ENCODE measurements at places on chromosomes 2 and 18.

DNA sequence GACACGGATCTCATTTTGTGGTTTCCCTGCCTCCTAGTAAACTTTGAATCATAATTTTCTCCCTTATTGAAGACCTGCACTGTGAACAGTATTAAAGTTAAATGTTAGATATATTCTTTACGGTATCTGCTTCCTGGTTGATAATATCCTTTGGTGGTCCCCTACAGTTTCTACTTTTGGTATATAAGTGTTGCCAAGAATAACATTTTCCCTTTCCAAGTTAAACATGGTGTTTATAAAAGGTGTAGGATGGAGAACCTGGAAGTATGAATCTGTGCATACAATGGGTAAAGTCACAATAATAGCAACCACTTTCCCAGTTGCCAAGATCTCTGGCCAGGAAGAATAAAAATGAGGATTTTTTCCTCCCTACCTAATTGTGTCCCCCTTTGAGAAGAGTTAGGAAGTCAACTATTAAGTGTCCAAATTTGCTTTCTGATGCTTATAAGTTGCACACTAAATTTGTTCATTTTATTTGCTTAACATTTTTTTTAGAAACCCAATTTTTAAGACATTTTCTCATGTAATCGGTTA, 201.0 kb upstream of the STK17B start:
- DNase-seq, result no peak

GRCh38 chr18:48134609-48135008, 204.2 kb upstream of the SMAD2 start:
- no peak for DNase-seq

- no peak for DNase-seq
Measured at GRCh38 chr18:59932401-59932800, 32.6 kb downstream of the PMAIP1 start.

- DNase-seq, result no peak
Measured at GRCh38 chr18:33830213-33830612, 252.2 kb downstream of the ASXL3 start.

DNA sequence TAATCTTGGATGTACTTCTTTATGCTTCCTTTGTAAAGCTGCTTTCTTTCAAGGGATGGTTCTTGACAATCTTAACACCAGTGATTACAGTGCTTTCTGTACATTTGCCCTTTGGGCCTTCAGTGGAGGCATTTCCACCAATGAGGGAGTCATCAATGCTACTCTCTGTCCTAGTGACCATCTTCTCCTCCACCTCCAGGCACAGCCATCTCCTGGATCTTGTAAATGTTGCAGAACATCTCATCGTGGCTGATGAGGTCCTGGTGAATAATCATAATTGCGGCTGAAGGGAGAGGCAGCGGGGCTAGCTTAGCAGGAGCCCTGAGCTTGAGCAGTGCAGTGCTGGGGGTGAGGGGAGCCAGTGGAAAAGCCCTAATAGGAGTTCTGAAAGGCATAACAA, 32.5 kb downstream of the IDH1 start:
- DNase-seq, result peak; percentile 55

GRCh38 chr2:9565436-9566153, 10.0 kb upstream of the ADAM17 start:
- peak; percentile 90 for DNase-seq

DNA sequence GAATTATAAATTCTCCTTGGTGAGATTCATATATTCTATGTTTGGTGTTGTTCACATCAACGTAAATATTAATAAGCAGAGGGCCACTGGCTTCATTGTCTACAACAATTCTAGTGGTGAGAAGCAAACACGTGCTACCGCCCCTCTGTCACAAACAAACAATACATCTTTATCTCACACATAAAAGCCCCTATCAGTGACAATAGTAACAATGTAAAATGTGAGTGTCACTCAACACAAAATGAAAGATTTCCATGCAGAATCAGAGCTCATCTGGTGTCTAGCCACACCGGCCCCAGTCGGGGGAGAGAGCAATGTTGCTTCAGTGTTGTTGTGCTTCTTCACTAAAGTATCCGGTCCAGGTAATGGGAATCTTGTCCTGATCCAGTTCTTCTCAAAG, 932.6 kb downstream of the SOCS6 start:
- no peak for DNase-seq

DNA sequence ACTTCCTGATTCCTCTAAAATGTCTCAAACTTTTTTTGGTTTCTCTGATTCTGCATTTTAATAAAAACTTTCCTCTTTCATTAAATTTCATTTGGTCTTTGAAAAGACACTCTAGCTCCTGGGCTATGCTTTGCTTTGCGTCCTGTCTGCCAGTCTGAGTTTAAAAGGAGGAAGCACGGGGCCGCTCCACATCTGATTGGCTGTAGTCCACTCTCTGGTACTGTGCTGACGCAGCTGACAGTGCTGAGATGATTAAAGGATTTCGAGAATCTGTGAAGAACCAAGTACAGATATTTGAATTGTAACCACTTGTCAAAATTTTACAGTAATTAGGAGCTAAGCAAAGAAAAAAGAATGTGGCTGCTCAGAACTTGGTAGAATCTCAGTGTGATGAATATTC, 199.6 kb upstream of the HNMT start:
- DNase-seq, result no peak

DNA sequence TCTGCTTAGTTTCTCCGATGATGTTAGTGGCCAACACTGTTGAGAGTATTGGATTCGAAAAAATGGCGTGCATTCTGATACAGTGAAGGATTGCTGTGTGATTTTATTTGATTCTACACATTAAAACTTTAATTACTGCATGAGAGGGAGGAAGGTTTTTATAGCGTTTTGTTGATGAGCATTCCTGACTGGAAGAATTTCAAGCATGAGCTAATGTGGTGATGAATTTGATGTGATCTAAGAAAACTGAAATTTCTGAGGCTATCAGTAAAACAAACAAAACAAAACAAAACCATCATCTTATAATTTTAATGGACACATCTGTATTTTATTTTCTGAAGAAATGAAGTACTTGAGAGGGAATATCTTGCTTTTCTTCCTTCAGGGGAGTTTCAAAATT, 59.6 kb downstream of the ITGB6 start:
- DNase-seq, result no peak

- no peak for DNase-seq
Measured at GRCh38 chr2:239259603-239260298, 141.1 kb downstream of the HDAC4 start.
